ENCODE measurements at places on chromosomes 4 and X.

DNA sequence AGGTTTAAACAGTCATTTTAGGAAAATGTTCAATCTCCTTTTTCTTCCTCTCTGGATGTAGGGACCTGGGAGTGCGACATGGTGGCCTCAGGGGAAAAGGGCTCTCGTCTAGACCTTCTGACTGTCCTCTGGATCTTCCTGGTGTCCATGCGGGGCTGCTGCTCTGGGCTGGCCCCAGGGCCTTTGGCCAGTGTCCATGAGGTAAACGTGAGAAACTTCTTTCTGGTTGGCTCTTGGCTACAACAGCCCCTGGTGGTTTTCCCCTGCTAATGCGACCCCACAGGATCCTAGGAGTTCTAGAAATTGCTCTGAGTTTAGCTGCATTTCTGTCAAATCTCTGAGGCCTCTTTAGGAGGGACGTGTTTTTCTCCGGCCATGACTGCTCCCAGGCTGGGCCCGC lies 85.7 kb downstream of the MFAP3L start:
- DNase-seq = no peak

DNA sequence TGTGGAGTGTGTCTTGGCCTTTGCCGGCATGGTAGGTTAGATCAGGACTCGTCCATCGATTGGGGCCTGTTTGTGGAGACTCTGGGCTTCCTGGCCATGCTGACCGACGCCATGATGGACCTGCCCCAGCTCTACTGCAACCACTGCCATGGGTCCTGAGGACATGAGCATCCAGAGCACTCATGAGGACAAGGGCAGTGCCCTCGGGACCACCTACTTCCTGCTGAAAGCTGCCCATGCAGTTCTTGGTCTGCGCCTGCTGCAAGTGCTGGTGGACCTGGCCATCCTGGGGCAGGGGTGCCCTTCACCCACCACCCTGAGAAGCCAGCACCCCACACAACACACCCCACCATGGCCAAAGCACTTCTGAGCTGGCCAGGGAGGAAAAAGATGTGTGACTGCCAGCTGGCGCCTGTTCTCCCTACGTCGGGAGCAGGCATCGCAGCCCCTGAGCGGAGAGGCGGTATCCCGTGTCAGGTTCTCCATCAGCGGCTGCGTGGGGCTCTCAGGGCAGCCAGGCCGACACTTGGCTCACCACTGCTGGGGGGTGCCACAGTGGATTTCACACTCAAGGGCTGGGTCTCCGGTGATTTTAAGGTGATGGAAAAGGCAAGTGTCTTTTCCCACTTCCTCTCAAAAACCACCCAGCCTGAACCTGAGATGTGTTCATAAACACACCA lies 106.4 kb downstream of the SCD5 start:
- no peak for DNase-seq

- DNase-seq = no peak
Measured at GRCh38 chr4:124278477-124278876, 434.1 kb downstream of the ANKRD50 start.

DNA sequence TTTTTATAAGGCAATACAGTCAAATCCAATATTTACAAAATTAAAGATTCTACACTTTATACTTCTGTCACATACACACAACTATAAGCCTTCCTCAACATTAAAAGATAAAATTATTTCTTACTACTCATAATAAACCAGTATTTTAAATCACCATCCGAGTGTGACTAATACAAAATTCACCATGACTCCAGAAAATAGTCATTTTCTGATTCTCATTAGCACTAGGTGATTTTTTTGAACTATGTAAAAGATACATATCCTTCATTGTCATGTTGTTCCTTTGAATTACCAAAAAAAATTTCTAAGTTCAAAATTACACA lies 646 bp upstream of the SLC7A11 start:
- no peak for DNase-seq

- DNase-seq = no peak
Measured at GRCh38 chrX:38262715-38263620, 42.3 kb upstream of the SRPX start.

DNA sequence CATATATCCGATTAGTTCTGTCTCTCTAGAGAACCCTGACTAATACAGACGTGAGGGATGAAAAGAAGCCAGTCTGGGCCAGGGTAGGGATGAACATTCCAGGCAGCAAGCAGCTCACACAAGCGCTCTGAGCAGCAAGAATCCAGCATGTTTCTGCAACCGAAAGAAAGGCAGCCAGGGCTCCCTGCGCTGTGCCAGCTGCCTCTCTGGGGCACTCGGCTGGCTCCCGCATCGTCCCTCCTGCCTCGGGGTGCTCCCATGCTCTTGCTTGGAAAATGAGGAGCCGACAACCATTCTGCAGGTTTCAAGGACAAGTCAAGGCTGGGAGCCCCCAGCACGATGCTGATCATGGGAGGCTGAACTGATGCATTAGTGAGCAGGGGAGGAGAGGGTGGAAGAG lies 7.0 kb downstream of the JAKMIP1 start:
- DNase-seq = no peak

DNA sequence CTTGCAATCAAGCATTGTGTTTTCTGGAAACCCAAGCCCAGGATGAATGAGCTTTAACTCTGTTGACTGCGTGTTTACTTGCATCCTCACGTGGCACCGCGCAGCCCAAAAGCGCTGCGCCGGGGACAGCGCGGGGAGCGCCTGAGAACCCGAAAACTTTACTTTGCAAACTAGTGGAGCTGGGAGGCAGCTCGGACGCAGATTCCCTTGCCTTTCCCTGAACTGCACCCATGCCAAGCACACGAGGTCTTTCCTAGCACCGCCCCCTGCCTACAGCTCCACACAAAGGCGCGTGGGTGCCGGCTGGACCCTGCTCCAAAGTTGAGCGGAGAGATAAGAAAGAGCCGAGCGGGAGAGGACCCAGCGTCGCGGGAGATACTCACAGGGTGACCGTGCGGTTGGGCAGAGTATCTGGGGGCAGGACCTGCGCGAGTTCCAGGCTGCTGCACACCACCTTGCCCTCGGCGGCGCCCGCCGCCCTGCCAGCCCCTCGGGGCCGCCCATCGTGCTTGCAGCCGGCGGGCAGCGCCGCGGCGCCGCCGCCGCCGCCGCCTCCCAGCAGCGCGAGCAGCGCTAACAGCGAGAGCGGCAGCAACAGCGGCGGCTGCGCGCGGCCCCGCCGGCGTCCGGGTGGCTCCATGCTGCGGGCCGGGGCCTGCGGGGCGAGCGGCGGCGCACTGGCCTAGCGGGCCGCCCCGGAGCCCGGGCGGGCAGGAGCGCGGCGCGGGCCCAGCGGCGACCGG lies 550 bp downstream of the ADGRA3 start:
- DNase-seq = peak; percentile 33

DNA sequence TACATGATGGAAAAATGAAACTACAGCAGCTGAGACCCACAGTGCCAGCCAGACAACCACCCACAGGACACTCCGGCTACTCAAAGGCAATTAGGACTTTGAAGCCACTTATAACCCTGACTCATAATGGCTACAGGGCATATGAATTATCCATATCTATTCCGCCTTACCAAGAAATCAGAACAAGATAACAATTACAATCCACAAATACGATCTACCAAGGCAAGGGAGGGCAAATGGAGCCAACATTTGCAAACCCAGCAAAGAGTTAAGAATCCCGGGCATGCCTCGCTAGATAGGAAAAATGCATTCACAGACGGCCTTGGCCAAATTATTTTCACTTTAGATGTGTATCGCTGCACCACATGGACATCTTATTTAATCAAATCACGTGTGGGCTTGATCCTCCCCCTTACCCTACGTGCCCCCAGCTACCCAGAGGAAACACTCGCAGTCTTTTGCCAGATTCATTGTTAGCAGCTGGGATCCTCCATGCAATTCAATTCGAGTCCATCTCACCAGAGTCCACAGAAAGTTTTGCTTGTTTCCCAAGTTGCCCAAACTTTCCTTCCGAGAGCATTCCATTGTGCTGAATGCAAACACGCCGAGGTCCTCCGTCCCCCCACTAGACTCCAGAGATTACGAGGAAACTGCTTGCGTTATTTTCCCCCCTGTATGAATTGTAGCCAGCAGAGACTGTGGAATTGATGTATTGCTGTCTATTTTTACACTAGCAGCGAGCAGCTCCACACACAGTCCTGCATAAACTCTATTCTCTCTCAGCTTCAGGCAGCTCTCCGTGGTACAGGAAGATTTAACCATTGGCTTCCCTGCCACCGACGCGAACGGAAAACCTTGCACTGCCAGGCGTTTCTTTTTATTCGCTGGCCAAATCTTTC lies 1.2 kb downstream of the PPARGC1A start:
- peak; percentile 14 for DNase-seq

DNA sequence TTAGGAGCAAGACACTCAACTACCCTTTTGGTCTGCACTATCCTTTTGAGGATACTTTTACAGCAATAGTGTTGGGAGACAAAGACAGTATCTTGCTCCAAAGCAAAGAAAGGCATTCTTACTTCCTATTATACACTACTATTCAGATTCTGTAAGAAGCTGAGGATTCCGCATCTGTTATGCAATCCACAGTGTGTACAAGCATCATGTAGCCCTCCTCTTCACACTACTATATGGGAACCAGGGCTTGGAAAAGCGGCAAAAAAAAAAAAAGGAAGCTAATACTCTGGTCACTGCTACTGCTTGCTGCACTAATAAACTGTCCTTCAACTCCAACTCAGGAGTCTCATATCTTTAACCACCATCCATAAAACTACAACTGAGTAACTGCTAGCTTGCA lies 59.1 kb downstream of the FBXW7 start:
- DNase-seq = no peak

GRCh38 chrX:108165383-108166111 lies 74.0 kb downstream of the ATG4A start:
- DNase-seq = no peak

GRCh38 chr4:87545052-87545451 lies 15.9 kb upstream of the SPARCL1 start:
- no peak for DNase-seq

- DNase-seq = no peak
Measured at GRCh38 chr4:110452546-110452945, 23.4 kb upstream of the ENPEP start.

- no peak for DNase-seq
Measured at GRCh38 chrX:132786217-132786616, 172.2 kb downstream of the HS6ST2 start.

DNA sequence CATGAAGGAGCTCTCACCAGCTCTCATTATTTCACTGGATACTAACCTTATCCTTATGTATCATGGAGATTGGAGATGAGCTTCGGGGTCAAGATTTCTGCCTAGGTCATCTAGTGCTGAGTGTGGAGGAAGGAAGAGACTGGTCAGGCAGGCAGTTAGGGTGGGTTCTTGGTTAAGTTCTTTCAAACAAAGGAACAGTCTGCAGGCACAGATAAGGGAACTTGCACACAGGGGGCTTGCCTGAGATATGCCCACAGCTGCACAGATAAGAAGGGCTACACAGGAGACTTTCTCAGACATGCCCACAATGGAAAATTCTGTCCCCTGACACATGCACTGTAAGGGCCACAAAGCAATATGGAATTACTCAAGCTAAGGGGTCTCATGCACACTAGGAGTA lies 904.1 kb downstream of the NLGN4X start:
- no peak for DNase-seq

DNA sequence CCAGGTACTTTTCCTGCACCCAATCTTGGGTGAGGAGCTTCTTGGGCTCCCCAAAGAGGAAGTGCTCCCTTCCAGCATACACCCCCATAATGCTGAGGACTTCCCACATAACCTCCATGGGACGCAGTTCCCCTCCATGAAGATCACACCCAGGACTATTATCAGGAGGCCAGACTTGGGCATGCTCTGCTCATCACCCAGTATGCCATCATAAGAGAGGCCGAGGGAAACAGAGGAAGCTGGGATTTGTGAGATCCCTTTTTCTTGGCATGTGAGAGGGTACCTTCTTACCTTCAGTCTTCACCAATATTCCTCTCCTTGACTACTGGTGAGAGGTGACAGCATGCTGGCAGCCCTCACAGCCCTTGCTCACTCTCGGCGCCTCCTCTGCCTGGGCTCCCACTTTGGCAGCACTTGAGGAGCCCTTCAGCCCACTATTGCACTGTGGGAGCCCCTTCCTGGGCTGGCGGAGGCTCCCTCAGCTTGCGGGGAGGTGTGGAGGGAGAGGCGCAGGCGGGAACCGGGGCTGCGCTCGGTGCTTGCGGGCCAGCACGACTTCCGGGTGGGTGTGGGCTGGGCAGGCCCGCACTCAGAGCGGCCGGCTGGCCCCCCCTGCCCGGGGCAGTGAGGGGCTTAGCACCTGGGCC lies 15.7 kb upstream of the HSFX1 start:
- DNase-seq = no peak

- no peak for DNase-seq
Measured at GRCh38 chr4:16516796-16517439, 290.6 kb upstream of the TAPT1 start.

DNA sequence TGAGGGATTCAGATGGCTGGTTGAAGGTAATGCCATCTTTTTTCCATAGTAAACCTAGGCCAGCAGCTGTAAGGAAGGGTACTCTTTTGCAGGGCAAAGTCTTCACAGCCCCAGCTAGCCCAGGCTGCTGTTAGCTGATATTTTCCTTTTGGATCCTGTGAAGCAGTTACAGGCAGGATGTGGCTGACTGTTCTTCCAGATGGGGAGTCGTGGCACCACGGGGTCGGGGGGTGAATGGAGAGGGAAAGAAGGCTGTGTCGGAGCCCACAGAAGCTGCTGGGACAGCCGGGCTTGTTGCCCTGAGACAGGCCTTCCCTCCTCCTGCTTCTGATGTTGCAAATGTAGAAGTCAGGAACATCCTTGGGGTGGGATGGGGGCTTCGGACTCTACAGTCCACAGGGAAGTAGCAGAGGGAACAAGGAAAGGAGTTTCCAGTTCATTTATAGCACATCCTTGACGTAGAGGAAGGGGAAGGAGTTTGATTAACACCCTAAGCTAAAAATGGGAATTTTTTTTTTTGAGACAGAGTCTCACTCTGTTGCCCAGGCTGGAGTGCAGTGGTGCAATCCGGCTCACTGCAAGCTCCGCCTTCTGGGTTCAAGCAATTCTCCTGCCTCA lies 64.6 kb upstream of the TMEM150C start:
- DNase-seq = no peak

DNA sequence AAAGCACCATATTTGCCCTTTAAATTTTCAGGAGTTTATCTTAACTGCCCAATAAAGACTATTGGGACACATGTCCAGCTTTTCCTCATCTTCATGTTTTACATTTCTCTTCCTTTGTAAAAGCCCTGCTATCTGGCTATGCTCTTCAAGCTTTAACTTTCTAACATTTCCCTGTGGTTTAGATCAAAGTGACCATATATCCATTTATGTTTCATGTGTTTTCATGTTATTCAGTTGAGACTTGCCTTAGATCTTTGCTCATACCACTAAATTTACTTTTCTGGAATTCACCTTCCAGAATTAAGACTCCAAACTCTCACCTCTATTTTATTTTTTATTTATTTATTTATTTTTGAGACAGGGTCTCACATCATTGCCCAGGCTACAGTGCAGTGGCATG lies 78.5 kb downstream of the EFHC2 start:
- DNase-seq = no peak

DNA sequence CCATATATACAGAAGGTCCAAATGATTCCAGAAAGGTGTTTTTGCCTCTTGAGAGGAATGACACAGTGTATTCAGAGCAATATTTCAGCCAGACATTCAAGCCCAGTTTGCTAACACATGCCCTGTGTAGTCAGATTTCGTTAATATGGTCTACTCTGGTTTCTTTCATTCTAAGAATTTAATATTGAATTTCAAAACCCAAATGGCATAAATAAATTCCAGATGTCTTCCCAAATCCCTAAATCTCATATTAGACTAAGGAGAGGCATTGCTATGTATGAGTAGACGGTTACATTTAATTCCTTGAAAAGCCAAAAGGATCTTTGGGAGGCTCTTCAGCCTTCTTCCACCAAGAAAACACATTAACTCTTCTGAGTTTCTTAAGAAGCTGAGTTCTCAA lies 66.3 kb upstream of the C1QTNF7 start:
- DNase-seq = no peak

GRCh38 chr4:169649545-169650226 lies 29.3 kb downstream of the CLCN3 start:
- no peak for DNase-seq
